ENCODE measurements at places on chromosomes 1 and 21. TPM values are rescaled to one million over a fixed set of nuclear protein-coding genes. Genes with fewer than 3 reads are reported as not detected.

DNA sequence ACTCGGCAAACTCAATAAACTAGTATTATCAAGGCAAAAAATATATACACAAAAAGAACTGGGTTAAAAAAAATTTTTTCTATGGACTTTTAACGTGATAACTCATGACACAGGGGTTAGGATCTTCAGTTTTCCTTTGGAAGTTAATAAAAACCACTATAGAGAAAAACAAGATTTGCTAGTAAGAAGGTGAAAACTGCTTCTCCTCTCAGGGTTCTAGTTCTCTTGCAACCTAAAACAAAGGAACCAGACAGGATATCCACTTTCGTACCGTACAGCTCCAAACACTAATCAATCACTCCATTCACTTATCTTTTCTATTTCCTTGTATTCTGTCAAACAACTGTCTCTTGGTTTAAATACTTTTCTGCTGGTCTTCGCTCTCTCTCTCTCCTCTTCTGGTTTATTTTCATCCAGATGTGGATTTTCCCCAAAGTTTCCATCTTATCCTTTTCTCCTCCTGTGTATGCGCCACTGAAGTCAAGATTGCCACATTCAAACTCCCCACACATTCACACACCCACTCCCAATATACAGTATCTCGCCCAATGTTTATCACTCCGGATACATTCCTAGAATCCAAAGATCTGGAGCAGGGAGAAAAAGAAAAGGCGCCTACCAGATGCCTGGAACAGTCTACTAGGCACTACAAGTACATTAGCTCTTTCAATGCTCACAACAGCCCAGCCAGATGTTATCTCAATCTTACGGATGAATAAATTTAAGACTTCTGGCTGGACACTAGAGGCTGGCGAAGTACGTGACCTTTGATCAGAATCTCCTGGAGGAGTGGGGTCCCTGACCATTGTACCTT, 775 bp upstream of the PRPF38B start:
- peak overlapping the region; percentile 81 for H3K4me3 ChIP-seq
- no peak for DNase-seq
- peak overlapping the region; percentile 96 for H3K27ac ChIP-seq

- no peak overlapping the region for H3K4me3 ChIP-seq
- no peaks in the 10 kb centered on the region for H3K4me1 ChIP-seq
- no peak overlapping the region for H3K27ac ChIP-seq
- no peaks in the 10 kb centered on the region for H3K36me3 ChIP-seq
Observed at GRCh38 chr21:28177124-28177523, 815.6 kb downstream of the LTN1 start.

DNA sequence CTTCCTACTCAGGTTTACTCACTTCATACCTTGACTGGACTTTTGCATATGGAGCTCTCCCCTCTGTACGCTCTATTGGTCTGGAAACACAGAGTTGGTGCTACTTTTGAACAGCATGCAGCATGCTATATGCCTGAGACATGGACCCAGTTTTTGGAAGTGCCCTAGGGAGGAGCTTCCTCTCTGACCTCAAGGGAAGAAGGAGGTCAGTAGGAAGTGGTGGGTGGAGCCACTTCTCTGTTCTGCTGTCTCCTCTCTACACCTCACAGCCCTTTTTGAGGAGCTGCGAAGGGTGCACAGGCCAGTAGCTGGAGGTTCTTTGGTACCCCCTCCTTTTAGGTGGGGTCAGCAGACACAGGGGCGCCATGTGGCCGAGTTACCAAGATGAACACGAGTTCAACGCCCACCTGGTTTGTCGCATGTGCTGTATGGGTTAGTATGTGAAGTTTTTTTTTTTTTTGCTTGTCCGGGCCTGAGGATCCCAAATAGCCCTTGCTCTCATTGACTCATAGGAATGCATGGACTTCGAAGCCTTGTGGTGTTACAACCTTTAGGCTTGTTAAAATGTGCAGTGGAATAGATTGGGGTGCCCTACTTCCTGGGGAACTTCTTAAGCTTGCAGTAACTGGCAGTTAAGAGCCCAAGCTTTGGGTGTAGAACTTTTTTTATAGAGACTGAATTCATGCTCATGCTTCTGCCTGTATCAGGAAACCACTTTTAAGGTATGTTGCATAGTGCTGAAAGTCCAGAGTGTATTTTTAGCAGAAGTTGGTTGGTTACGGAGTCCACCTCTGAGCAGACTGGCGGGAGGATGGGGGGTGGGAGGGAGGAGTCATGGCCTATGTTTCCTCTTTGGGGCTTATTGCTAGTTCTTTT, 10.7 kb downstream of the MACF1 start:
- H3K4me3 ChIP-seq: no peak overlapping the region
- no peaks in the 10 kb centered on the region for H3K27me3 ChIP-seq
- peaks cover 33% of the 10 kb centered on the region for H3K4me1 ChIP-seq
- H3K36me3 ChIP-seq: peaks cover 11% of the 10 kb centered on the region
- H3K27ac ChIP-seq: no peak overlapping the region
- no peak for DNase-seq

GRCh38 chr1:63665410-63665809, 72.2 kb downstream of the PGM1 start:
- H3K27me3 ChIP-seq: no peaks in the 10 kb centered on the region
- H3K4me3 ChIP-seq: no peak overlapping the region
- no peaks in the 10 kb centered on the region for H3K36me3 ChIP-seq
- H3K27ac ChIP-seq: no peak overlapping the region

DNA sequence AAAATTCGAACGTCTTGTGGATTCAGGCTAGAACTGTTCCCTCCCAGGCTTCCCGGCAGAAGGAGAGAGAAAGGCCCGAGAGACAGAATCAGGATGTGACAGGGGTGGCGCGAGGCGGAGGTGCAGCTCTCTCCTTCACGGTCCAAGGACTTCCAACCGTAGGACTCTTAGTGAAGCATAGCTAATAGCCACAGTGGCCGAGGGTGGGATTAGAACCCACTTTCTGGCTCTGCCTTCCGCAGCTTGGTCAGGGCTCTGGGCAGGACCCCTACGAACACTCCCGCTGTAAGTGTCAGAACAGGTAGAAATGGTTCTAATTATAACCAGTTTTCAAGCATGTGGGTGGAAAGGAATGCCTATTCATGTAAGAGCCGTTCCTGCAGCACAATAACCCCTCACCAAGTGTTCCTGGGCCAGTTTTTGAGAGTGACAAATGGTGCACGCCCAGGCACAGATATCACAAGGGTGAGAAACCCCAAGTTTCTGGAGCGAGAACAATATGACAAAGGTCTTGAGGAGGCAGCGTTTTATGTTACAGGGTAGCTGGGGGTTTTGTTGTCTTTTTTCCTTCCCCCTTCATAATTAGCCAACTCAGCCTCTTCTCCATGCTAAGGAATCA, 86.4 kb downstream of the SYF2 start:
- no peaks in the 10 kb centered on the region for H3K36me3 ChIP-seq
- no peaks in the 10 kb centered on the region for H3K27me3 ChIP-seq
- no peak overlapping the region for H3K4me3 ChIP-seq
- no peaks in the 10 kb centered on the region for H3K4me1 ChIP-seq
- H3K27ac ChIP-seq: no peak overlapping the region
- no peak for DNase-seq

DNA sequence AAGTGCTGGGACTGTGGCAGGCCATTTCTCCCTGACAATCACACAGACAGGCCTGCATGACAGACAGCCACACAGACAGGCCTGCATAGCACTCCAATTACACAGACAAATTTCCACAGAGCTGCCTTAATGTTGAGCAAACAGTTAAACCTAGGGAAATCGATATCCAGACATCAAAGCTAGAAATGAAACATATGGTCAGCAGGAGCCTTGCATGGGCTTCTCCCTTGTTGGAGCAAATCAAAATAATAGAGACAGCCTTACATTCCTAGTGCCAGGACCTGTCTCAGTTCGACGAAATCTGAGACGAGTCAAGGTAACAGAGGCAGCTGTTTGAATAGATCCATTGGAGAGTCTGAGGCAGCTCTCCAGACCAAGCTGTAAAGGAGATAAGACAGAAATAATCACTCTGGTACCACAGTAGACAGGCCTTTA, 42.4 kb downstream of the OLFML3 start:
- no peak overlapping the region for H3K4me3 ChIP-seq
- H3K27me3 ChIP-seq: no peaks in the 10 kb centered on the region
- H3K36me3 ChIP-seq: no peaks in the 10 kb centered on the region
- no peaks in the 10 kb centered on the region for H3K4me1 ChIP-seq

- no peak overlapping the region for H3K4me3 ChIP-seq
- no peak for DNase-seq
- peak overlapping the region; percentile 69 for H3K27ac ChIP-seq
- H3K36me3 ChIP-seq: no peaks in the 10 kb centered on the region
- H3K27me3 ChIP-seq: no peaks in the 10 kb centered on the region
Observed at GRCh38 chr1:112934577-112934976, 21.4 kb downstream of the SLC16A1 start.

DNA sequence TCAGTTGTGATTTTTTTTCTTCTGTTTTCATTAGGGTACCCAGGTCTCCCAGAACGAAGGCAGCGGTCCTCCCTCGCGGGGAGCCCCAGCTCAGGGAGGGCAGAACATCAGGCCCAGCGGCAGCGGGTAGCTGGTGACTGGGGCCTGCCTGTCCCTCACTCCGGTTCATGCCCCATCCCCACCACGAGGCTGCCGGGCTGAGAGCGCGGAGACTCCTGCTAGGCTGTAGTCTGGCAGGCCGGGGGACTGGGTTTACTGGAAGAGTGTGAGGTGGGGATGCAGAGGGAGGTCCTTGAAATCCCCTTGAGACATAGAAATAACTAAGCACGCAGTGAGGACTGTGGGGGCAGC, 10.5 kb downstream of the BRINP2 start:
- H3K27ac ChIP-seq: no peak overlapping the region
- no peak overlapping the region for H3K4me3 ChIP-seq
- DNase-seq: no peak
- H3K36me3 ChIP-seq: no peaks in the 10 kb centered on the region
- peaks cover 19% of the 10 kb centered on the region for H3K27me3 ChIP-seq

DNA sequence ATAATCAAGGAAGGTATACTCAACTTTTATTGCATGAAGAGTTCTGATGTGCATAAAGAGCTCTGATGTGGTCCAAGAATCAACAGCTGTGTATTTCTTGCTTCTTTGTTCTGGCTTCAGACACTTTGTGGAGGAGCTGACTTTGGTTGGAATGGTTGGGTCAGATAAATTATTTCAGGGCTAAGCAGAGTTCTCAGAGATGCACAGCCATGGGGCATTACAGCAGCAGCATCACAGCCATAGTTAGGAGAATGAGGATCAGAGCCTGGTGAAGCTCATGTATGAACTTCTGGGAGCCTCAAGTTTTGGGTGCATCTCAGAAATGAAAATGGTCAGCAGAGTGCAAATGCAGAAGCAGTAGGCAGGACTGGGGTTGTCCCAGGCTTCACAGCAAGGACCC, 267.4 kb upstream of the RUNX1 start:
- DNase-seq: no peak
- no peak overlapping the region for H3K27ac ChIP-seq
- no peaks in the 10 kb centered on the region for H3K36me3 ChIP-seq
- no peak overlapping the region for H3K4me3 ChIP-seq
- no peaks in the 10 kb centered on the region for H3K27me3 ChIP-seq

- H3K4me3 ChIP-seq: no peak overlapping the region
- H3K36me3 ChIP-seq: no peaks in the 10 kb centered on the region
- DNase-seq: peak; percentile 50
- peaks cover 24% of the 10 kb centered on the region for H3K4me1 ChIP-seq
- no peak overlapping the region for H3K27ac ChIP-seq
- no peaks in the 10 kb centered on the region for H3K27me3 ChIP-seq
Observed at GRCh38 chr1:235095938-235096562, 32.6 kb downstream of the TOMM20 start.

GRCh38 chr1:86988835-86989234, 74.4 kb downstream of the HS2ST1 start:
- no peak for DNase-seq
- 0 out of 2 replicates have a peak, but pooled peaks cover 4% of the 10 kb centered on the region for H3K4me1 ChIP-seq
- H3K4me3 ChIP-seq: no peak overlapping the region
- H3K27me3 ChIP-seq: no peaks in the 10 kb centered on the region
- H3K27ac ChIP-seq: no peak overlapping the region

DNA sequence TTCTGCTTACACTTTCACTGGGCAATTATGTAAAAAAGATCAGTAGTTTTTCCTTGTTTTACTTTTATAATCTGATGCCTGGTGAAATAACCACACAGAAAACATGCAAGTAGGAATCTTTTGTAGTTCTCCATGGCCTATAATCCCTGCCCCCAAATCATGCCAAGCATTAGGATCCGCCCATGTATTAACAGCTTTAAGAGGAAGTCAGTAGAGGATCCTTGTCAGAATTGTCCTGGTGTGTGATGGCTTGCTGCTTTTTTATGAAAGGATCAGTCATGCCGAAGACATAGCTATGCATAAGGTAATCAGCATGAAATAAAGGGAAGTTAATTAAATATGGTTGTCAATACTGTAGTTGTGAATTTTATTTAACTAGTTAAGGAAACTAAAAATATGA, 20.0 kb downstream of the ADGRL2 start:
- H3K27me3 ChIP-seq: no peaks in the 10 kb centered on the region
- H3K4me1 ChIP-seq: no peaks in the 10 kb centered on the region
- no peaks in the 10 kb centered on the region for H3K36me3 ChIP-seq
- H3K4me3 ChIP-seq: no peak overlapping the region
- H3K27ac ChIP-seq: no peak overlapping the region

GRCh38 chr1:164886101-164886500, 327.1 kb downstream of the PBX1 start:
- DNase-seq: no peak
- H3K27ac ChIP-seq: no peak overlapping the region
- H3K4me1 ChIP-seq: no peaks in the 10 kb centered on the region

DNA sequence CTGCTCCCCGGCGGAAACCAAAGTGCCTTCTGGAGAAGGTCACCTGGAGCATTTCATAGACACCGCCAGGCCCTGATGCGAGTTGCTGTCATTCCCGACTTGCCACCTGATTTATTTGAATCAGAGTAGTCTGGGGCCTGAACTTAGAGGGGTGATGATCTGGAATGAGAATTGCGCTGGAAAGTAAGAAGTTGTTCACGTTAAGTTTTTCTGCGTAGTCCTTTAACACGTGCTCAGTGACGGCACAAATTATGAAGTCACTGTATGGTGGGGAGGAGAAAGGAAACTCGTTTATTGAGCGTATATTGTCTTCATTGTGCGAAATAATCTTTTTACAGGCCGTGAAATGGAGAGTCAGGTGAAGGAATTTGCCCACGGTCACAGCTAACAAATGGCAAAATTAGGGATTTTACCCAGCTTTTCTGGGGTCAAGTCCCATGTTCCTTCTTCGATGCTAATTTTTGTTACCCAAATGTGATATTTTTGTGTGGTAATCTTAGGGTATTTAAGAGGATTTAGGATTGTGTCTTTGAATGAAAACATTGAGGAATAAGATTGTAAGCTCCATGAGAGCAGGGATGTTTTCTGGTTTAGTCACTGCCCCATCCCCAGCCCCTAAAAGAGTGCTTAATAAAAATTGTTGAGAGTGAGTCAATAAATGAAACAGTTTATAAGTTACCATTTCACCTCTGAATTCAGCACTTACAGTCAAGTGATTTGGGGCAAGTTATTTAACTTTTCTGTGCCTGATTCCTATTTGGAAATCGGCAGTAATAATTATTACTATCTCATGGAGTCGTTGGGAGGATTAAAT, 46.4 kb upstream of the NBL1 start:
- H3K4me3 ChIP-seq: peak overlapping the region; percentile 81
- no peaks in the 10 kb centered on the region for H3K27me3 ChIP-seq
- peaks cover 14% of the 10 kb centered on the region for H3K4me1 ChIP-seq
- H3K36me3 ChIP-seq: peaks cover 34% of the 10 kb centered on the region
- H3K27ac ChIP-seq: peak overlapping the region; percentile 70

PADI3 gene
- 3.6 TPM for total RNA-seq

FCGR3B gene
- total RNA-seq: not detected

SSU72 gene
- total RNA-seq: 58.6 TPM
